ENCODE measurements at places on chromosomes 4 and X. TPM values are rescaled to one million over a fixed set of nuclear protein-coding genes. Genes with fewer than 3 reads are reported as not detected.

DNA sequence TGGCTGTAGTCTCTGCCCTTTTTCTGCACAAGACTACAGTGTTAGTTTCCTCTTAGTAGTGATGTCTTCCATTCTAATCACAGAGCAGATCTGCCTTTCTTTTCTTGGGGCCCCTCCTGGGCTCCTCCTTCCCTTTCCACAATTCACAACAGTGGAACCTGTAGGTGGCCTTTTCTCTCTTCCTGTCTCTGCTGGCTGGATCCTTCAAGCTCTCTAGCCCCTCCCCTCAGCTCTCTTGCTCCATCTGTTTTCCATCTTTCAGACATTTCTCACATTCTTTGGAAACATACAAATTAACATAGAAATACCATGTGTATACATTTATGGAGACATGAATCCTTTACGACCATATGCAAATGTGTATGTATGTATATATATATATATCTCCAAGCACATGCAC, 304 bp upstream of the SPIN2A start:
- peaks cover 6% of the 10 kb centered on the region for H3K27me3 ChIP-seq
- H3K27ac ChIP-seq: peak overlapping the region; percentile 75
- H3K4me3 ChIP-seq: peak overlapping the region; percentile 42
- no peaks in the 10 kb centered on the region for H3K36me3 ChIP-seq

- no peaks in the 10 kb centered on the region for H3K4me1 ChIP-seq
- no peaks in the 10 kb centered on the region for H3K27me3 ChIP-seq
- no peak for DNase-seq
- no peak overlapping the region for H3K27ac ChIP-seq
- H3K4me3 ChIP-seq: no peak overlapping the region
These were observed 54.0 kb upstream of the CHRNA9 start for GRCh38 chr4:40281099-40281498.

TMEM271 gene
- 0.04 TPM for total RNA-seq

DNA sequence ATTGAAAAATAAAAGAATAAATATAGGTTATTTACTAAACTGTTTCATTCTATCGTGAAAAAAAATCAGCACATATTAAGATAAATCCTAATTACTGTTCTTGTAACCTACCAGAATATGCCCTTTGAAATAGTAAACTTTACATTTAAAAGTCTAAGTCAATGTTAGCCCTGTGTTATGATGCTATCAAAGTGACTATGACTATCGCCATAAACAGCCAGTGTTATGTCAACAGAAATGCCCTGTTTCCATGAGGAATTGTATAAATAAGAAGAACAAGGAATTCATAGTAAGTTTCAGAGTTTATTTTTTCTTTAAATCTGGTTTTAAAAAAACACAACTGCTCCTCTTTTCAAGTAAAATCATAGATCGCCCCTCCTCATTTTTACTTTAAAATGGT, 11.4 kb downstream of the NR3C2 start:
- H3K4me1 ChIP-seq: peaks cover 1% of the 10 kb centered on the region
- H3K4me3 ChIP-seq: no peak overlapping the region
- peak; percentile 31 for DNase-seq
- H3K36me3 ChIP-seq: peaks cover 4% of the 10 kb centered on the region
- H3K27me3 ChIP-seq: no peaks in the 10 kb centered on the region
- no peak overlapping the region for H3K27ac ChIP-seq

GRCh38 chrX:151563449-151563848, at the start of gene PASD1:
Gene PASD1, plus strand, starts transcription at chrX:151563675. Its CDS starts 37,879 bp downstream, at chrX:151601554.
- H3K27me3 ChIP-seq: peaks cover 2% of the 10 kb centered on the region
- H3K36me3 ChIP-seq: no peaks in the 10 kb centered on the region
- DNase-seq: no peak
- no peaks in the 10 kb centered on the region for H3K4me1 ChIP-seq
- no peak within 1 kb of the TSS for H3K4me3 ChIP-seq

NAP1L3 gene
- total RNA-seq: 11.7 TPM

DNA sequence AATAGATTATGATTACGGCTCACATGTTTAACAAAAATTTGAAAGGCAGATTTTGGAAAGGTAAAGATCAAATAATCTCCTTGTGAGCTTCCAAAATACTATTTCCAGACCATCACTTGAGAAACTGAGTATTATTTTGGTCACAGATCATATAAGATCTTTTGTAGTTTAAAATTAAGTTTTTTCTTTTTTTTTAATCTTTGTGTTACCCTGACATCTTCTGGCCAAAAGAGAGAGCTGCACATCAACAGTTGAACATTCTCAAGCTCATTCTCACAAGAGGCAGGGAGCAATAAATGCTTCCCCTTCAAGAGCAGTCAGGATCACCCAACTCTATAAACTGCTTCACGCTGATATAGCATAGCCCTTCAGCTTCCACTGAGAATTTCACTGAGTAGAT, 15.9 kb downstream of the TMEM192 start:
- peaks cover 15% of the 10 kb centered on the region for H3K36me3 ChIP-seq
- peak; percentile 37 for DNase-seq
- H3K4me1 ChIP-seq: no peaks in the 10 kb centered on the region
- no peak overlapping the region for H3K27ac ChIP-seq

DNA sequence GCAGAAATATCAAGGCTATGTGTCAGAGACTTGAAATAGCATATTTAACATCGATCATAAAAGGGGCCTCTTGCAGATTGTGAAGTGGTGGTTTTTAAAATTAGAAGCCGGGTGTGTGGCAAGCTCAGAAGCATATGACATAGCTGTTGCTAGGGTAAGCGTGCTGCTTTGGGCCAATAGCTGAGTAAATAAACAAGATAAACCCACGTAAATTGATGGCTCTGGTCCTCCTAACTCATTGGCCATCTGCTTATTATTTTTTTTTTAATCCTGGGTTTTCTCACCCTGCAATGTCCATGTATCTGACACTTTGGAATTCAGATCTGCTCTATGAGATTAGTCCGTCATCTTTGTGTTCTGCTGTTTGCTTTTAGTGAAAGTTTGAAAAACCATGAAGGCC, 32.6 kb upstream of the STOX2 start:
- H3K27ac ChIP-seq: no peak overlapping the region
- H3K4me1 ChIP-seq: peaks cover 9% of the 10 kb centered on the region
- no peak overlapping the region for H3K4me3 ChIP-seq
- no peaks in the 10 kb centered on the region for H3K27me3 ChIP-seq

DNA sequence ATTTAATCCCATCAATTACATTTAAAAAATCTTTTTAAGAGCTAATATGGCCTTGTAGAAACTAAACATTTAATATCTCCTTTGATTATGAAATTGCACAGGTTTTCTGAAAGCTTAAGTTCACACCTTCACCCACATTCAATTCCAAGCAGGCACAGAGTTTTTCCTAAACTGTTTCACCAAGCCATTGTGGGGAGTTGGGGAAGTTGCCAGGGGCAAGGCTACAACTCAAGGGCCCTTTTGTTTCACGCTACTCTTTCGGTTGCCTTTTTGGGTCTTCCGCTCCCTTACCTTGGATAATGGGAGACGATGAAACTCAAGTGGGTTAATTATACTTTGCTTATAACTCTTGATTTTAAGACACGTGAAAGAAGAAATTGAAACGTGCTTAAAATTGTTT, 33.3 kb downstream of the APBB2 start:
- H3K4me1 ChIP-seq: peaks cover 8% of the 10 kb centered on the region
- no peak for DNase-seq
- no peaks in the 10 kb centered on the region for H3K36me3 ChIP-seq
- H3K4me3 ChIP-seq: no peak overlapping the region

DNA sequence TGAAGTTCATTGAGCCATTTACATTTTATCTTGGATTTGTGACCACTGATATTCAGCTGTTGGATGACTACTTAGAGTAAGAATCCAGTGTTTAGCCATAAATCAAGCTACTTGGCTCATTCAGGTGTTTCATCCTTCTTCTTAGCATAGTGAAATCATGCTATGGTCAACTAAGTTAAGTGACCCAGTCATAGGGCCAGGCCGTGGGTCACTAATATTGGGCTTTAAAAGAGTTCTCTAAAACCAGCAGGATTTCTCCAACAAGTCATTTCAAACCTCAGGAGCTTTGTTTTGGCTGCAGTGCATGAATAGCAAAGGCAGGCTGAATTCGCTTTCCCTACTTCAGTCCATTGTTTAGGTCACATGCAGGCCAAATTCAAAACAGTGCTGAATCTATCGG, 181.0 kb downstream of the MAML3 start:
- no peaks in the 10 kb centered on the region for H3K36me3 ChIP-seq
- no peak overlapping the region for H3K4me3 ChIP-seq
- DNase-seq: peak; percentile 82

GRCh38 chr4:99876946-99877345, 17.3 kb downstream of the LAMTOR3 start:
- H3K36me3 ChIP-seq: peaks cover 16% of the 10 kb centered on the region
- H3K27me3 ChIP-seq: no peaks in the 10 kb centered on the region
- no peak for DNase-seq
- H3K27ac ChIP-seq: no peak overlapping the region

DNA sequence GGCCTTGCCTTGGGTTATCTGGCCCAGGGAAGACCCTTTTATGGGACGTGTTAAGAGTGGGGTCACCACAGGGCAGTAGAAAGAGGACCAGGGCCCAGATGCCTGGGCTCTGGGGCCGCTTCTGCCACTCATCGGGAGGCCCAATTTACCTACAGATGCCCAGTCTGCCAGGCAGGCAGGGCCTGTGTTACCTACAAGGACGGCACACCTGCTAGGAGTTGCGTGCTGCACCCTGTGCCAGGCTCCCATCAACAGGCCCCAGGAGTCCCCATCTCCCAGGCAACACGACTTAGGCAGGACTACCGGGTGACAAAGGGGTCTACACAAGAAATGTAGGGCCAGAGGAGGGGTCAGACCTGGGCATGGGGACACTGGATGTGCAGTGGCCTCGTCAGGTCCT, 34.6 kb downstream of the WDR1 start:
- H3K36me3 ChIP-seq: peaks cover 98% of the 10 kb centered on the region
- no peak overlapping the region for H3K27ac ChIP-seq
- DNase-seq: no peak
- peaks cover 40% of the 10 kb centered on the region for H3K4me1 ChIP-seq

GRCh38 chr4:60822986-60823385, 377.1 kb upstream of the ADGRL3 start:
- no peak overlapping the region for H3K4me3 ChIP-seq
- no peak overlapping the region for H3K27ac ChIP-seq
- H3K4me1 ChIP-seq: no peaks in the 10 kb centered on the region
- DNase-seq: peak; percentile 7
- H3K36me3 ChIP-seq: no peaks in the 10 kb centered on the region

- no peak for DNase-seq
- H3K27ac ChIP-seq: no peak overlapping the region
- peaks cover 25% of the 10 kb centered on the region for H3K4me1 ChIP-seq
- no peaks in the 10 kb centered on the region for H3K36me3 ChIP-seq
- no peaks in the 10 kb centered on the region for H3K27me3 ChIP-seq
These were observed 30.6 kb upstream of the SORCS2 start for GRCh38 chr4:7161721-7162214.

DNA sequence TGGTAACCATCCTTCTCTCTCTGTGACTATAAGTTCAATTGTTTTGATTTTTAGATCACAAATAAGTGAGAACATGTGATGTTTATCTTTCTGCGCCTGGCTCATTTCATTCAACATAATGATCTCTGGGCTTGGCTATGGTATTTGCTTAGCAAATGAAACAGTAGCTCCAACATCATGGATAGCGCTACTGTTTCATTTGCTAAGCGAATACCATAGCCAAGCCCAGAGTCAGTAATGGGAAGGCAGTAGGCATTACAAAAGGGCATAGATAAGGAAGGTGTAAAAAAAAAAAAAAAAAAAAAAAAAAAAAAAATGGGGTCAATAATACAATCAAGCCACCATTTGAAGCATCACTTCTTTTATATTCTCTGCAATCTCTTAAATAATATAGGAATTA, 469.0 kb upstream of the ATOH1 start:
- no peak for DNase-seq
- H3K4me3 ChIP-seq: no peak overlapping the region
- H3K27ac ChIP-seq: no peak overlapping the region
- no peaks in the 10 kb centered on the region for H3K4me1 ChIP-seq

DNA sequence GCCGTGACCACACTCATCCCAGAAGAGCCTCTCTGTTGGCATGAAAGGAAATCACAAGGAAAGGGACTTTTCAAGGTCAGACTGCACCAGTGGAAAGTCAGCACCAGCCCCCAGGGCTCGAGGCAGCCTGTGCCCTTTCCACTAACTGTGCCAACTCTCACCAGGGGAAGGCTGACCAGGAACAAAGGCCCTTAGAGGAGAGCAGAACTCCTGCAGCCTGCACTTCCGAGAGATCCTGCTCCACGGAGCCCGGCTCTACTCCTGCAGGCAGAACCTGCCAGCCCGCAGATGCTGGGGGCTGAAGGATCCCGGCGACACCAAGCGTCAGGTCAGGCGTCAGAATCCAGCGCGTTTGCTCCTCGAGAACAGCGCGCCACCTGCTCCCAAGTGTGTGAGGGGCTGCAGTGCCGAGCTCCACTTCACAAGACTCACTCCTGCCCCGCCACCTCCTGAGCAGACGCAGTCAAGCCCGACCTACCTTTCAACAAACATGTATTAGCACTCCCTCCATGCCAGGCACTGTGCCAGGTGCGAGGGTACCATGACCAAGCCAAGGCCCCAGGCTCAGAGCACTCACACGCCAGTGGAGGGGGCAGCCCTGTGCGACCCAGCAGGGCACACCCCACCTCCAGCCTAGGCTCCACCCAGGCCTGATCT, 13.6 kb upstream of the HELT start:
- H3K27ac ChIP-seq: no peak overlapping the region
- no peaks in the 10 kb centered on the region for H3K36me3 ChIP-seq
- peak overlapping the region; percentile 20 for H3K4me3 ChIP-seq
- H3K4me1 ChIP-seq: peaks cover 5% of the 10 kb centered on the region
- H3K27me3 ChIP-seq: peaks cover 30% of the 10 kb centered on the region

DNA sequence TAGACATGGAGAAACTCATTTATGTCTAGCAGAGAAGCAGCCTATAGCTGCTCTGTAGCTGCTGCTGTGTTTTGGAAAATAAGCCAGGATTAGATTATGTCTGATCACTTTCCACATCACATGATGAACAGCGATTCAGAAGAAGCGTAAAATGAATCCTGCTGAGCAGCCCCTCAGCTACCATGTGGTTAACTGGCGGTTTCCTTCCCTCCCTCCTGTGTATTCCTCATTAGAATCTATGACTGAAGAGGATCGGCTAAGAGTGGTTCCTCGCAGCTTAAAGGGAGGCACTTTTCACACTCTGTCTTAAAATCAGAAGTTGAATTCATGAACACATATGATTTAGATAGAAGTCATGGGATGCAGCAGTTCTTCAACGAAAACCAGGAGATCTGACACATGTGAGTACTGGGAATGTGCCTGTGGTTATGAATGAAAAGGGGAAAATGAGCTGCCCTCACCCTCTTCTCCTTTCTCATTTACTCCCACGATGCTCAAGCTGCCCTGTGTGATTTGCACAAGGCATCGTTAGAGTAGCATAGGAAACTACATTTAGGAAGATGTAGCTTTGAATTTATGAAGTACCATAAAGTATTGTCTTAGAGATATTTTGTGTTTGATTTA, at the start of gene PPEF1:
PPEF1 (plus strand) TSS at position 220 of the 624 bp plus-strand sequence; CDS start at position 356, 136 bp downstream.
- peaks cover 4% of the 10 kb centered on the region for H3K27me3 ChIP-seq
- no peak within 1 kb of the TSS for H3K4me3 ChIP-seq
- no peaks in the 10 kb centered on the region for H3K36me3 ChIP-seq
- H3K27ac ChIP-seq: no peak within 1 kb of the TSS
- no peaks in the 10 kb centered on the region for H3K4me1 ChIP-seq
- peak; percentile 54 for DNase-seq

PDGFC gene
- total RNA-seq: 34.6 TPM
